ENCODE measurements at places on chromosomes 6 and 20.
A peak's percentile ranks its signal among the peaks of the same experiment; 100 is the strongest.

DNA sequence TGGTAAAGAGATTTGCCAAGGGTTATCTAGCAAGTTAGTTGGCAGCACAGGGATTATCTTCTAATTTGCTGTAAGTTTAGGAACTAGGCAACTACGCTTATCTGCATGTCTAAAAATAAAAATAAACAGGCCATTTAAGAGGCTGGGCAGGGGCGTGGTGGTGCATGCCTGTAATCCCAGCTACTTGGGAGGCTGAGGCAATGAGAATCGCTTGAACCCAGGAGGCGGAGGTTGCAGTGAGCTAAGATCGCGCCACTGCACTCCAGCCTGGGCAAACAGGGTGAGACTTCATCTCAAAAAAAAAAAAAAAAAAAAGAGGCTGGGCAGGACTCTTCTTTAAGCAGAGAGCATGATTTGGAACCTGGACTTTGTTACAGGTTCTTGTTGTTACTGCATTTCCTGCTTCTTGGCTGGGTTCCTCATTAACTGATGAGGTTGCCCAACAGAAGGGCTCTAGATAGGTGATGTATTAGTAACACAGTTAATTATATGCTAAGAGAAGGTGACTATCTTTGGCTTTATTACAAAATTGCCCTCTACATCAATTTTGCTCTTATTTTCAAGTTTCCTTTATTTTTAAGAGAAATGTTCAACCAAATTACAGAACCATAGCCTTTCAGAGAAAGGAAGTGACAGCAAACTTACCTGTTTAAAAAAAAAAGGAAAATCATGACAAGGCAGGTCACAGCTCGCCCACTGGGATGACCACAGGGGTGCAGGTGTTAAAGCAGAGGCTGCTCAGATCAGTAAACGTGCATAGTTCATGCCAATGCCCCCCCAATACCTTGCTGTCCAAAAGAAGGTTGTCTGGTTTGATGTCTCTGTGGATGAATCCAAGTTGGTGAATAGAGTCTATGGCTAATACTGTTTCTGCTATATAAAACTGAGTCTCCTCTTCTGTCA, 32.5 kb downstream of the STK38 start:
- no peak overlapping the region for H3K27ac ChIP-seq
- no peak for DNase-seq
- no peak overlapping the region for H3K4me3 ChIP-seq
- no peaks in the 10 kb centered on the region for H3K4me1 ChIP-seq

- peaks cover 18% of the 10 kb centered on the region for H3K4me1 ChIP-seq
- DNase-seq, result no peak
- H3K36me3 ChIP-seq, result no peaks in the 10 kb centered on the region
- H3K27ac ChIP-seq, result peak overlapping the region; percentile 99
- H3K4me3 ChIP-seq, result peak overlapping the region; percentile 85
These were observed 243.2 kb downstream of the ARID1B start for GRCh38 chr6:157020398-157020797.

GRCh38 chr6:140538926-140539325, 1164.5 kb upstream of the CITED2 start:
- no peak overlapping the region for H3K27ac ChIP-seq
- H3K4me3 ChIP-seq, result no peak overlapping the region
- no peaks in the 10 kb centered on the region for H3K36me3 ChIP-seq
- no peaks in the 10 kb centered on the region for H3K27me3 ChIP-seq

- peaks cover 7% of the 10 kb centered on the region for H3K4me1 ChIP-seq
- H3K36me3 ChIP-seq, result no peaks in the 10 kb centered on the region
- no peak overlapping the region for H3K4me3 ChIP-seq
- H3K27ac ChIP-seq, result no peak overlapping the region
- DNase-seq, result no peak
- H3K27me3 ChIP-seq, result peaks cover 1% of the 10 kb centered on the region
These were observed 41.8 kb upstream of the SAYSD1 start for GRCh38 chr6:39156801-39157200.

DNA sequence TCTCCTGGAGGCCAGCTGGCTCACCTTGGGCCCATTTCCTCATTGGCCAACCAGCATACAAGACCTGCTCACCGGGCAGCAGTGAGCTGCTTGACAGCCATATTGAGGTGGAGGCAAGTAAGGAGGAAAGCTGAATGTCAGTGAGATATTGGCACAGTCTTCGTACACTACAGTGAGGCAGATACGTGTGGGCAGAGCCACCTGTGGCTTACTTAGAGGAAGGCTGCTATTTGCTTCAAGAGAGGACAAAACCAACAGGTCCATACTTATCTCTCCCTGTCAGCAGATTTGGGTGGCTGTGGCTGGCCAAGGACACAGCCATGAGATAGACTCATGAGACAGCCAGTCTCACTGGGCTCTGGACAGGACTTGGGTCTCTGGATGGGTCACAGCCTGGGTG, 15.1 kb upstream of the MCM3 start:
- no peaks in the 10 kb centered on the region for H3K36me3 ChIP-seq
- peaks cover 6% of the 10 kb centered on the region for H3K4me1 ChIP-seq
- H3K27ac ChIP-seq, result no peak overlapping the region
- no peaks in the 10 kb centered on the region for H3K27me3 ChIP-seq
- DNase-seq, result no peak

GRCh38 chr6:85252552-85252951, 197.3 kb upstream of the NT5E start:
- no peak overlapping the region for H3K4me3 ChIP-seq
- no peak overlapping the region for H3K27ac ChIP-seq
- H3K36me3 ChIP-seq, result no peaks in the 10 kb centered on the region
- no peaks in the 10 kb centered on the region for H3K4me1 ChIP-seq

DNA sequence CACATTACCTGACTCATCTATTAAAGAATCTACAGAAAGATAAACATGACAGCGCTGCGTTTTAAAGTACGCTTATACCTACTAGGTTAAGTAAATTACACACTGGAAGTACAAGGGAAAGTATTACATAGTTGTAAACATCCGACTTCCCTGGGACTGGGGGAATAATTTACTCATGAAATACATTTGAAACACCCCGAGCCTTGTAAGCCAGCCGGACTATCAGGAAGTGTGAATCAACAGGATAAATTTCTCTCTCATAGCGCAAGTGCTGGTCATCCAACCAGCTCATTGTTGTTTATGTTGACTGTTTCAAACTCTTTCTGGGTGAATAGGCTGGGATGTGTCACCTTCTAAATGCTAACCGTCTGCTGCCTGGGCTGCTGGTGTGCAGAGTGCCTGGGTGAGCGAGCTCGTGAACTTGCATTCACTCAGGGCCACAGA, 4.9 kb downstream of the BMP6 start:
- H3K4me1 ChIP-seq, result peaks cover 31% of the 10 kb centered on the region

DNA sequence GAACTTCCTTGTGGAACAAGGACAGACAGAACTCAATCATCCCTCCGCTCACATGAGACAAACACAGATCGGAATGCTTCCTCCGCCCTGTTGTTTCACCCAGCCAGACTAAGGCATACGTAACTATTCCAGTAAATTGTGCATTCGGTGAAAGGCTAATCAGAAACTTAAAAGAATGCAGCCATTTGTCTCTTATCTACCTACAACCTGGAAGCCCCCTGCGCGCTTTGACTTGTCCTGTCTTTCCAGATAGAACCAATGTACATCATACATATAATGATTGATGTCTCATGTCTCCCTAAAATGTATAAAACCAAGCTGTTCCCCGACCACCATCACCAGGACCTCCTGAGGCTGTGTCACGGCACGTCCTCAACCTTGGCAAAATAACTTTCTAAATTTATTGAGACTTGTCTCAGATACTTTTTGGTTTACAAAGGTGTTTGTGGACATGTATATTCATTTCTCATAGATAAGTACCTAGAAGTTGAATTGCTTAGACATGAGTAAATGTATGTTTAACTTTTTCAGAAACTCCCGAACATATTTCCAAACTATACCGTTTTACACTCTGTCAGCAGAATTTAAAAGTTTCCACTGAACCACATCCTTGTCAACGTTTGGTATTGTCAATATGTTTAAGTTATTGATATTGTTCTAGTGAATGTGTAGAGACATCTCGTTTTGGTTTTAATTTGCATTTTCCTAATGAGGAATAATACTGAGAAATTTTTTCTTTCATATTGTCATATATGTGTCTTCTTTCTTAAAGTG, 197.6 kb upstream of the THBS2 start:
- H3K4me3 ChIP-seq, result no peak overlapping the region
- H3K4me1 ChIP-seq, result peaks cover 5% of the 10 kb centered on the region
- H3K36me3 ChIP-seq, result no peaks in the 10 kb centered on the region
- H3K27ac ChIP-seq, result no peak overlapping the region
- no peaks in the 10 kb centered on the region for H3K27me3 ChIP-seq
- DNase-seq, result no peak

DNA sequence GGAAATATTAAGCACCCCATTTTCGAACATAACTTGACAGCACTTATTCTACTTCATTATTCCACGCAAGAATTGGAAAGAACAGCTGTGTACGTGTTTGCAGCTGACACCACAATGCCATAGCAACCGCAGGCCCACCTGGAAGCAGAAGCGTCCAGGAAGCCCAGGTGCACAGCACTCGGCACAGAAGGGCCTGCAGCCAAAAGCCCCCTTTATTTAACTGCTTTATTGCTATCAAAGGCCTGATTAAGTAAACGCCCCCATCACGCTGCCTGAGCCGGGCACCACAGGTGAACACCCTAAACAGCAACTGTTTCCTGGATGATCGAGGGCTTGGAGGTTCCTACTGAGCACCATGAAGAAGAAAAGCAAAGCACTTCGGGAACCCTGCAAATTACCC, 6.3 kb downstream of the TAF4 start:
- H3K27me3 ChIP-seq, result no peaks in the 10 kb centered on the region
- DNase-seq, result no peak
- no peaks in the 10 kb centered on the region for H3K36me3 ChIP-seq
- H3K27ac ChIP-seq, result no peak overlapping the region
- no peak overlapping the region for H3K4me3 ChIP-seq

DNA sequence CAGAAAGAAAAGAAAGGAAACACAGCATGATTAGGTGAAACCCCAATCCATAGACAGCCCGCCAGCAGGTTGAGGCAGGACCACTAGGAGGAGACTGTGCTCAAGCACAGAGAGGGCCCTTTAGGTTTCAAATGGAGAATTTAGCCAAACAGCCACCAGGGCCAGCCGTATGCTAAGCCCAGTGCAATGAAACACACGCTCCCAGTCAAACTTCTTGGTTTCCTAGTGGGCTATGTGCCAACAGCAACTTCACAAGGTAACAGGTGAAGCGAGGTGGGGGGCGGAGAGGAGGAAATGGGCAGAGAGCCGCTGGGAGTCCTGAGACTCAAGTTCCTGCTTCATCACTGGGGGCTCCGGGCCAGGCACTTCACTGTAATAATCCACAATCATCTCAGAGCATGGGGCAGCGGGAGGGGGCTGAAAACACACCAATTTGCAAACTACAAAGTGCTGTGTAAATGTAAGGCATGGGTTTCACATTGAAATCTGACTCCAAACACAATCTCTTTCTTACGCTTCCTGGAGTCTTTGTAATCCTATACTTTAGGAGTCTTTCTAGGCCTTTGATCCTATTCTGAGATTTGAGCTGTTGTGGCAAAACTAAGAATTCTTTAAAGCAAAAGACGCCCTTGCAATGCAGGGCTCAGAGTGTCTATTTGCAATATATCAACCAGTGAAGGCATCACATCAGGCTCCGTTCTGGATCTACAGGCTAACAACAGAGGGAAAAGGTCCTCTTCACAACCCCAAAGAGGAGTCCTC, 117.3 kb downstream of the OPRM1 start:
- H3K36me3 ChIP-seq, result no peaks in the 10 kb centered on the region
- no peak overlapping the region for H3K27ac ChIP-seq
- no peak overlapping the region for H3K4me3 ChIP-seq
- peaks cover 7% of the 10 kb centered on the region for H3K4me1 ChIP-seq
- peak; percentile 58 for DNase-seq
- H3K27me3 ChIP-seq, result no peaks in the 10 kb centered on the region

DNA sequence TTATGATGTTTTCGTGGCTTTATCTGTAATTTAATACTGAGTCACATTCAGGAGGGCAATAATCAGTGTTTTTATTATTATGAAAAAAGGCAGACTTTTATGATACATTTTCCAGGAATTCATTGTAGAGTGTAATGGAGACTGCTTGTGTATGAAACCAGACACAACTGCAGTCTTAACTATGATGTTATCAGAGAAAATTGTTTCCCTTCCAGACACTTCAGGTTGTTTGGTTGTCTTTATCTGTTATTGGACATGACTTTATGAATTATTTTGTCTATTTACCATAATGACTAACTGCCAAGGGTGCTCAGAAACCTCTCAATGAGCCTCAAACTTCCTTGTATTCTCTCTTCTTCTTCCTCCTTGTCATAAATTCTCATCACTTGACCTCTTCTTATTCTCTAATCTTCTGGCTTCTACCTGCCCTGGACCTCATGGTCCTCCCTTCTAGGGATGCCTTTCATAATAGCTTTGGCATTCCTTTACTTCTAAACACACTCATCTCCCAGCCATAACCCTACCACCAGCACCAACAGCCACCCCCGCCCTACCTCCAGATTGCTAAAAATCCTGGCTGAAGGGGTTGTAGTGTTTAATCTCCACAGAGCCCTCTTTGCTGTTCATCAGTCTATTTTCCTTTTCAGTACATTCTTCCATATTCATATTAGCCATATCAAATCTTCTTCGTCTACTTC, 492.5 kb downstream of the CDKAL1 start:
- no peak overlapping the region for H3K27ac ChIP-seq
- no peak overlapping the region for H3K4me3 ChIP-seq
- no peak for DNase-seq
- no peaks in the 10 kb centered on the region for H3K36me3 ChIP-seq
- H3K4me1 ChIP-seq, result peaks cover 11% of the 10 kb centered on the region
- no peaks in the 10 kb centered on the region for H3K27me3 ChIP-seq

- H3K27ac ChIP-seq, result no peak overlapping the region
- no peaks in the 10 kb centered on the region for H3K4me1 ChIP-seq
- DNase-seq, result peak; percentile 56
- H3K4me3 ChIP-seq, result peak overlapping the region; percentile 63
These were observed 803 bp downstream of the MICB start for GRCh38 chr6:31498748-31499147.

GRCh38 chr6:74018825-74019224, 322.8 kb downstream of the CD109 start:
- H3K27ac ChIP-seq, result no peak overlapping the region
- no peaks in the 10 kb centered on the region for H3K36me3 ChIP-seq
- no peaks in the 10 kb centered on the region for H3K4me1 ChIP-seq
- no peaks in the 10 kb centered on the region for H3K27me3 ChIP-seq

DNA sequence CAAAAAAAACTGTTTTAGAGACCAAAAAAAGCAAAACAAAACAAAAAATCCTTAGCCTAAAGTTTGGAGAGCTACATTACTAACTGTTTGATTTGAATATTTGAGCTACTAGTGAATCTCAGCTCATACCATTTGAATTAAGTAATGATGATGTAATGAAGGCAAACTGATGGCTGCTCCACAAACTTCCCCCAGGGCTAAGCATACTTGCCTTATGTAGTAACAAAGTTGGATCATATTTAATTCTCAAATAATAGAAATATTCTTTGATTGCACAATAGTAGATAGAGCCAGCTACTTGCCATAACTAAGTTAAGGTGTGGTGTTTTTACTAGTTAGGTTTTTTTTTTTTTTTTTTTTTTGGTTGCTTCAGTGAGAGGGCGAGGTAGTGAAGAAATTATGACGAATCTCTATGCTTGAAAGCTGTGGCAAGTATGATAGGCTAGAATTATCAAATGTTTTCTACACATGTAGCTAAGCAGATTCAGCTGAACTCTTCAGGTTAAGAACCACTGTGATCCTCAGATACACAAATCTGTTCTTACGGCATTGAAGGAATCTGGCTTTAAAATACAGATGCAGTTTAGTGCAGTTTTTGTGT, 2.9 kb downstream of the RAB32 start:
- H3K27me3 ChIP-seq, result no peaks in the 10 kb centered on the region
- no peak overlapping the region for H3K4me3 ChIP-seq
- DNase-seq, result no peak
- no peaks in the 10 kb centered on the region for H3K4me1 ChIP-seq

- peaks cover 9% of the 10 kb centered on the region for H3K27me3 ChIP-seq
- H3K4me1 ChIP-seq, result peaks cover 27% of the 10 kb centered on the region
- peak; percentile 65 for DNase-seq
- no peak overlapping the region for H3K27ac ChIP-seq
- H3K4me3 ChIP-seq, result peak overlapping the region; percentile 69
- H3K36me3 ChIP-seq, result no peaks in the 10 kb centered on the region
These were observed 789 bp downstream of the CCND3 start for GRCh38 chr6:41940759-41941279.

All from neural progenitor cell (in vitro differentiated cells).